ENCODE measurements at places on chromosomes 3 and 15. TPM values are rescaled to one million over a fixed set of nuclear protein-coding genes. Genes with fewer than 3 reads are reported as not detected.

OIP5 gene
- 0.74 TPM for total RNA-seq

AADACL2 gene
- not detected for total RNA-seq

ACSBG1 gene
- not detected for total RNA-seq

ATP2B2 gene
- not detected for total RNA-seq

TRPM1 gene
- total RNA-seq, result not detected

EPHB1 gene
- total RNA-seq, result 0.28 TPM

SKOR1 gene
- total RNA-seq, result 0.09 TPM

PLCH1 gene
- total RNA-seq, result under 0.01 TPM
